Aorta (tissue), 5 donors: ENCODE measurements at places on chromosomes 7 and 10. TPM values are rescaled to one million over a fixed set of nuclear protein-coding genes. Genes with fewer than 3 reads are reported as not detected.

DNA sequence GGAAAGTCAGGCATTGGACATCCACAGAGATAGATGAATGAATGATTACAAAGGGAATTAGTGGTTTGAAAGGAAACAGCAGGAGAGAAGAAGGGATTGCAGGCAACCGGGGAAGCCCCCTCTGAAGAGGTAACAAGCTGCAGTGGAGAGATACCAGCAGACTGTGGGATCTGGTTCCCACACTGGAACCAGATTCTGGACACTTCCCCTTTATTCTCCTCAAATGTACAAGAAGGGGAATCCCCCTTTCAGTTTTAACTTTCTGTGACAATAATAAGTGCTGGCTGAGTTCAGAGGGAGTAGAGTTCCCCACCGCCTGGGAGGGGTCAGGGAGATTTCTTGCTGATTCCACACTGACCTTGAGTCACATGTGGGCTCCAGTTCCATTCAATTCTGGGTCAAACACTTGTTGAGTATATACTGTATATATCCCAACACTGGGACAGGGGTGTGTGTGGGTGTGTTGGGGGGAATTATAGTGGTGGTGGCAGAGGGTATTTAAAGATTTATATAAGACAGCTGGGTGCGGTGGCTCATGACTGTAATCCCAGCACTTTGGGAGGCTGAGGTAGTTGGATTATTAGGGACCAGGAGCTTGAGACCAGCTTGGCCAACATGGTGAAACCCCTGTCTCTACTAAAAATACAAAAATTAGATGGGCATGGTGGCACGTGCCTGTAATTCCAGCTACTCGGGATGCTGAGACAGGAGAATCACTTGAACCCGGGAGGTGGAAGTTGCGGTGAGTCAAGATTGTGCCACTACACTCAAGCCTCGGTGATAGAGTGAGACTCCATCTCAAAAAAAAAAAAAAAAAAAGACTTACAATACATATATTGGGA, 16.5 kb upstream of the DDIT4 start:
- DNase-seq, result peak; percentile 67

The IGF2BP3 gene
- 0.71 TPM for total RNA-seq

GRCh38 chr10:93568105-93568390, 1.6 kb downstream of the FFAR4 start:
- no peak for DNase-seq

The KCP gene
- 6.1 TPM for total RNA-seq

The TMEM225B gene
- total RNA-seq, result 0.52 TPM

- no peak for DNase-seq
These were observed 42.5 kb downstream of the VCL start for GRCh38 chr10:74040200-74041126.

DNA sequence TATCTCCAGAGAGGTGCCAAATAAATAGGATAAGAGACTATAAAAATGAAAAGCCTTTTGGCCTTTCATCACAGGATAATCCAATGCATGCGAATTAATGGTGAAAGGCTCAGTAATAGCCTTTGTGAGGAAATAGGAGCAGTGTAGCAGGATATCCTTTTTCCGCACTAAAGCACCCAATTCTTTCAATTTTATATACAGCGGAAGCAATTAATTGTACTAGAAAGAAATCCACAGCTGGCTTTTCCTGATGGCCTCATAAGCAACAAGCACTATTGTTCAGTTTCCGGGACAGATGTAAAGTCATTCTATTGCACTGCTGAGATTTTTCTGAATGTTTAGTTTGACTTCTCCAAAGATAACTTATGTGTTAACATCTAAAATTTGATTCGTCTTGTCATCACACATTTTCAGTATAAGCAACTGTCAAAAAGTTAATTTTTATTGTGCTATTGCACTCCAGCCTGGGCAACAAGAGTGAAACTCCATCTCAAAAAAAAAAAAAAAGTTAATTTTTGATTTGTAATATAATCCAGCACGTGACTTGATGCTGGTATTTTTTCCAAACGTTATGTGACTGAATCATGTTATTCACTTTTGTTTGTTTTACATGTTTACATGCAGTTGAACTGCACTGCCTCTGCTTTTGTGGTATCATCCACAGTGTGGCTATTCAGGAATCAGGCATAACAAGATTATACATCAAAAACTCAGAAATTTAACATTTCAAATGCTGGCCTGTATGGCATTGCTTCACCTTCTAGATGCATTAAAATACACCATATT, 8.4 kb upstream of the BMPR1A start:
- no peak for DNase-seq

The JCAD gene
- 82.4 TPM for total RNA-seq

DNA sequence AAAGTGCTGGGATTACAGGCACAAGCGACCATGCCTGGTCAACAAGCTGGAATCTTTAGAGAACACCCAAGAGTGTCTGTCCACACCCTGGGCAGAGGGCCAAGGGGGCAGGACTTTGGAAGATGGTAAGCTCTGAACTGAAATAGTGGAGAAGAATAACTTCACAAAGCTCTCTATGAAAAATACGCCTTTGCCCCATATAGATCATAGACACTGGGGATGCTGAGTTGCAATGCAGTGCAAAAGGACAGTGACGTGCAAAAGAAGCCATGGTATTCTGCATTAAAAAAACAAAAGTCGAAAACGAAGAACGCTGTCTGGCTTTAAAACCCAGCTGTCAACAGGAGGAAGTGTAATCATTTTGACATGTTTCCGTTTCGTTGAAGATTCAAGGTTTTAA, 353.6 kb downstream of the CALN1 start:
- peak; percentile 74 for DNase-seq

DNA sequence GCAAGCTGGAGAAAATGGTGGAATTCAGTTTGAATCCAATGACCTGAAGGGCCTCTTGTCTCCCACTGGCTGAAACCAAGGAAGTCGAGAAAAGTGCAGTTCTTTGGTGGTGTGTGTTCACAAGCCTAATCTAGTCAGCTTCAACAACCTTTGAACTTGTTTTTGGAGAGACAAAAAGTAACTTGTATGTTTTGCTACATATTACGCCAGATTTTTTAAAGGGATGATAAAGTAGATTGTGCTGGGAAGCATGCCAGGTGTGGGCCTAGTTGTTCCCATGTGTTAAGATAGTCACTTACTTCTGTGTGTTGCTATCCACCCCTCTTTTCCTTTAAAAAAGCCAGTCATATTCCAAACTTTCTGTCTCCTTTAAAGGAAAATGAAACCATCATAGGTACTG, 79.7 kb upstream of the FAM3C start:
- peak; percentile 58 for DNase-seq

GRCh38 chr10:100009283-100009792, 409 bp downstream of the DNMBP start:
- no peak for DNase-seq

DNA sequence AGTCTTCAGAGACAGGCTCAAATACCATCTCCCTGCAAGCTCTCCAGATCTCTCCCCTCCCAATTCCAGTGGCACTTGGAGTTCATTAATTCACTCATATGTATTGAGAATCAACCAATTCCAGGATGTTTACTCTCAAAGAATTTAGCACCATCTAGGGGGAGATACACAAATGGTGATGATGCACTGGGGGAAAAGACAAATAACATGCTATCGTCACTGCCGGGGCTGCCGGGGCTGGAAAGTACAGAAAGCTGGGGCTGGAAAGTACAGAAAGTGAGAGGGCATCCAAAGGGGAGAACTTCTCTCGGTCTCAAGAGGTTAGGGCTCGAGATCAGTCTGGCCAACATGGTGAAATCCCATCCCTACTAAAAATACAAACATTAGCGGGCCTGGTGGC, 118.7 kb downstream of the MKX start:
- no peak for DNase-seq

DNA sequence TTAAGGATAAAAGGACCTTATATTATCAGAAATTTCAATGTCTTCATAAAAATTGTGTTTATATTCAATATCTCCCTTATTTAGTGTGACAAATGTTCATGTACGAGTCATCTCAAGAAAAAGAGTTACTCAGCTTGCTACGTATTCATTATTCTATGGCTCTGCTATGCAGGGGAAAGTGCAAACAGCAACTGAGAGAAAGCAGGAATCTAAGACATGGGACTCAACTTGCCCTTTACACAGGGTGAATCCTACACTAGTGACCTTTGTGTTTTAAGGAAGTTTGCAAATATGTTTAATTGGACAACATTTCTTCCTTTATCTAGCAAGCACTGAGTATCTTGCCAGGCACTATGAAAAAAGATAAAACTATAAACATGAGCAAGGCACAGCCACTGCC, 104.7 kb downstream of the NPSR1 start:
- DNase-seq, result no peak

The MKI67 gene
- total RNA-seq, result 1.2 TPM

The OR2A42 gene
- total RNA-seq, result not detected

GRCh38 chr10:43970717-43971116, 322.0 kb upstream of the ZNF32 start:
- no peak for DNase-seq

DNA sequence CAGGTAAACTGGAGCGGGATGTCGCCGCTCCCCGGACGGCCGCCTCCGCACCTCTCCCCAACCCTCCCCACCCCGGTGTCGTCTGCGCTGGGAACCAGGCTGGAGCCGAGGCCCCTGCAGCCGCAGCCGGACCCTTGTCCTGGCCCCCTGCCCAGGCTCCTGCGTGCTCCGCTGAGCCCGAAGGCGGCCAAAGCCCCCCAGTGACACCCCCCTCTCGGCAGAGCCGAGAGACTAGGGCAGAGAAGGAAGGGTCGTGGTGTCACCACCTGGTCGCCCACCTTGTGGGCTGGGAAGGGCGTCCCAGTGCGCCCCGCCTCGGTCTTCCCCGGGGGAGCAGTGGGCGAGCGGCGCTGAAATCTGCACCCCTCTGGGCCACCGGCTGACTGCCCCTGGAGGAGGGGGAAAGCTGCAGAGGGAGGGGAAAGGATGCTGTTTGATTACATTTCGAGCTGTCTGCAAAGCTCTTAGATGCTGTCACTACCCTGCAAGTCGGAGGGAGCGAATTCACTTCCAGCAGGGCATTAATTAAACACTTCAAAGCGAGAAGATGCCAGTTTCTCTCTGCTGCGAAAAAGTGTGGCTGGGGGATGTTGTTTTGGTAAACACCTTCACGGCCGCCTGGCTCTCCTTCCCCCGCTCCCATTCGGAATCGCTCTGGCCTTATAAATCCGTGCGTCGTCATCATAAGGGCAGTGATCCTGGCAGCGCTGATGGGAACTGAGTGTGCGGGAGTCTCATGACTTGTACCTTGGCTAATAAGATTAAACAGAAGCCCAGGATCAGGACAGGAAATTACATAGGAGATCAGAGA, 622 bp downstream of the DYNC1I1 start:
- DNase-seq, result peak; percentile 77
